NCI-H1048 (cell line): ENCODE measurements at places on chromosomes 12 and 14.

GRCh38 chr12:41983394-41983793 lies 161.3 kb downstream of the GXYLT1 start:
- no peak for DNase-seq

GRCh38 chr14:21055432-21056117 lies 2.0 kb upstream of the RNASE8 start:
- DNase-seq, result no peak

DNA sequence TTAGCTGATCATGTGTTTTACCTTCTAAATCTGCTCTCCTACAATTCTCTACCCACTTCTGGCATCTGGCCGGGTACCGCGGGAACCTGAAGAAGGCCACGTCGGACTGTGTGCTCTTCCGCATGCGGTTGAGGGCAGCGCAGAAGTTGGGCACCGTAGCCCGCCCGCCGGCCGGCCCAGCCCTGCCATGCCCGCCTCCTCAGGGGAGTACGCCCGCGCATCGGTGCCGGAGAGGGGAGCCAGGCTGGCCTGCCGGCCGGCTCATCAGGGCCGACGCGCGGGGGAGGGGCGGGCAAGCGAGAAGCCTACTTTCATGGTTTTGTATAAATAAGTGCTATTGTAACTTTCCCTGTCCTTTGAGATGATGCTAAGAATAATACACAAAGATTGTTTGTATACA lies 19.9 kb upstream of the ADAMTS20 start:
- DNase-seq, result no peak

- DNase-seq, result no peak
Observed at GRCh38 chr14:62103464-62103863, 341.2 kb downstream of the SNAPC1 start.

GRCh38 chr12:48954841-48955501 lies 2.3 kb downstream of the ARF3 start:
- no peak for DNase-seq
